ENCODE measurements at places on chromosomes 3 and 15.

DNA sequence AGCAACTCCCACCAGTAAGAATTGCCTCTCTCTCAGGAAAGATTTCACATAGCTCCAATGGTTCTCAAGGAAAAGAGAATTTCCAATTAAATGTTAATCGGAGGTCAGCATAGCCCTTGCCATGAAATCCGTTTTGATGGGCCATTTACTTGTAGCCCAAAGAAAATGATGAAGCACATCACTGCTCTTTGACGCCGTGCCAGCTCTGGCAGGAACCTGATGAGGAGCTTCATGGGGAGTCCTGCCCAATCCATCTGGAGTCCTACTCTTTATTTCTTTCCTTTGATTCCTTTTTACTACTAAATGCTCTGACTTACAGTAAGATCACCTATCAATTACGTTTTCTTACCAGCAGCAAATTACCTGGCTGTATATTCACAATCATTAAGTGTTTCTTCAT is 84.7 kb downstream of the FGF12 start:
- no peak for DNase-seq

DNA sequence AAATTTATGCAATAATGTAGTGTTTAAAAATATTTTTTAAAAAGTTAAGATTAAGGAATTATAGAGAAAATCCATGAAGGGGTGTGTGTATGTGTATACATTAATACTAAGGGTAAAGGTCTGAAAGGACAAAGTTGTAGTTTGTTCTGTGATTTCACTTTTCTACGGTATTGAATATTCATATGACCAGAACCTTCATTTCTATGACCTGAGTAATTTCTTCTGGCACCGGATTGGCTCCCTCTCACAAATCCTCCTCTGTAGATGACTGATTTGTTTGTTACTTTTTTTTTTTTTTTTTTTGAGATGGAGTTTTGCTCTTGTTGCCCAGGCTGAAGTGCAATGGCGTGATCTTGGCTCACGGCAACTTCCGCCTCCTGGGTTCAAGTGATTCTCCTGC is 20.9 kb downstream of the GMPS start:
- DNase-seq, result no peak

- DNase-seq, result no peak
Observed at GRCh38 chr3:55512571-55513343, 25.7 kb upstream of the WNT5A start.

DNA sequence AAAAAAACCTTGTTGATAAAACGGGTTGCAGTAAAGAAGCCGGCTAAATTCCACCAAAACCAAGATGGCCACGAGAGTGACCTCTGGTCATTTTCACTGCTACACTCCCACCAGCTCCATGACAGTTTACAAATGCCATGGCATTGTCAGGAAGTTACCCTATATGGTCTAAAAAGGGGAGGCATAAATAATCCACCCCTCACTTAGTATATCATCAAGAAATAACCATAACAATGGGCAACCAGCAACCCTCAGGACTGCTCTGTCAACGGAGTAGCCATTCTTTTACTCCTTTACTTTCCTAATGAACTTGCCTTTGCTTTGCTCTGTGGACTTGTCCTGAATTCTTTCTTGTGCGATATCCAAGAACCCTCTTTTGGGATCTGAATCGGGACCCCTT is 14.4 kb upstream of the CDC25A start:
- no peak for DNase-seq

DNA sequence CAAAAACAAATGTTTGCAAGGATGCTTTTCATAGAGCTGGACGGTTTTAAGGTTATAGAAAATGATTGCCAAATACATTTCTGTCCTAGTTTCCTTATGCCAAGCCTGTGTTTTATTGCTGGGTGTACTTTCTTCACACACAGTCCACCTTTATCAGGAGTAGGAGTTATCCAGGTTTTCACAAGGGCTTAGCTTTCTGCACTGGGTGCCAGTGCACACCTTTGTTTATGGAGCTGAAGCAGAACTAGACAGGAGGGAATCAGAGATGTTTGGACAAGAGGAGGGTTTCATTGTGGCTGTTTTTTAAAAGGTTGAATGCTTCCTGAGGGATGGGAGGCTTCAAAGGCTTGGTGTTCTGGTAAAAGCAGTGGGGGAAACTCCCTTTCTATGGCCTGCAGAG is 29.5 kb upstream of the FAM3D start:
- DNase-seq, result no peak

DNA sequence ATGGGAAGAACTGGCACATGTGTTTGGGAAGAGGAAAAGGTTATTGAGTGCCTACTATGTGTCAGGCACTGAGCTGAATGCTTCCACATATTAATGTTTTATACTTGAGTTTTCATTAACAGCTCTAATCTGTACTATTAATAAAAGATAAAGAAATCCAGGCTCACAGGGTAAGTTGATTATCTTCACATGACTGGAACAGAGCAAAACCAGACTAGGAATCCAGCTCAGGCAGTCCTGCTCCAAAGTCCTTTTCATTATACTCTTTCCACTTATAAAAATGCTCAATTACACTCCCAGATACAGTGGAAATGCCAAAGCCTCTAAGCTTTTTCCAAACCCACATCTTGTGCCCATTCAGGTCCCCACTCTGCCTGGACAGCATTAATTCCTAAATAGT is 97.6 kb downstream of the TNIK start:
- DNase-seq, result no peak

DNA sequence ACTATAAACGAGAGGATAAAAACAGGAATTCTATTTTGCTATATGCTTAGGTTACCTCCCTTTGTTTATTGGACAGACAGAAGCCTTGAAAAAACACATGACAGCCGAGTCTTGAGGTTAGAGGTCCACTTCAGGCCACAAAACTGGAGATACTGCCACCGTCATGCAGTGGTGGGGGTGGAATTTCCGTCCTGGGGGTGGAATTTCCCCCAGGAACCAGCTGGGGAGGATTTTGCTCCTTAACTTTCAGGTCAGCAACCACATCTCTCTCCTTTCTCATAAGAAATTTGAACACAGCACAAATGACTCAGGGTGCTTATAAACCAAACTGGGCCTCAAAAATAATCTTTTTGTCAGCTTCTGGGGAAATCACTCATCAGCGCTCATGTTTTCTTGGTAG is 545.8 kb upstream of the ADAMTS9 start:
- no peak for DNase-seq

DNA sequence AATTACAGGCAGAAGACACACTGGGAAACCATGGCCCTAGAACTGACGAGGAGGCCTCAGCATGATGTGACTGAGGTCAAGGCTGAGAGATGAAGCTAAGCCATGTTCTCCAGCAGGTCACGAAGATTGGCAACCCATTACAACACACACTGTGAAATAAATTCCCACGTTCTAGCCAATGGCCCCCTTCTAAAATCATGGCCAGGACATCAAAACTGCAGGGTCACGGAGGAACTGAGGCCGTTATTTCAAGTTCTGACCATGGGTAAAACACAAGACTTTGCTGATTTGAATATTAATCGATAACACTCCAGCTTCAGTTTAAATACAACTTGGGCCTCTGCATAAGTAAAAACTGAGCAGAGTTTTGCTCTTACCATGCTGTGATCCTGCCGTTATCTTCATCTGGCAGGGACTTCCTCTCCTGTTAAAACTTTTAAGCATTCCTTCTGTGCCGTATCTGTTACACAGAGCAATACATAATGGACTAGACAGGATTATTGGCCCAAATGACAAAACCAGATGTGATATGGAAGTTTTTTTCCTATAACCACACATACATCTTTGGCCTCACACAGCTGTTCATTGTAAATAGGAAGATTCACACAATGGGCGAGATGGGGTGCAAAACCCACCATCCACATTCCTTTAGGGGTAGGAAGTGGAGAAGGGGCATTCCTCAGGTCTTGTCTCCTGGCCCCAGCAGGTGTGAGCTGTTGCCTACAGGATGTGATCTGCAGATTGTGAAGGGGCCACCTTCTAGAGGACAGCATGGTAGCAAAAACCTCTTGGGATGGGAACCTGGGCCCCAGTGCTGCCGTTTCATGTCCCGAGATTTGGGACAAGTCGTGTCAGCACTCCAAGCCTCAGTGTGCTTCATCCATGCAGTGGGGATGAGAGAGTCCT is 207.4 kb downstream of the OPA1 start:
- no peak for DNase-seq

GRCh38 chr3:47273564-47273963 is 9.0 kb downstream of the KIF9 start:
- no peak for DNase-seq

GRCh38 chr3:167114619-167115018 is 265.5 kb downstream of the ZBBX start:
- DNase-seq, result no peak

DNA sequence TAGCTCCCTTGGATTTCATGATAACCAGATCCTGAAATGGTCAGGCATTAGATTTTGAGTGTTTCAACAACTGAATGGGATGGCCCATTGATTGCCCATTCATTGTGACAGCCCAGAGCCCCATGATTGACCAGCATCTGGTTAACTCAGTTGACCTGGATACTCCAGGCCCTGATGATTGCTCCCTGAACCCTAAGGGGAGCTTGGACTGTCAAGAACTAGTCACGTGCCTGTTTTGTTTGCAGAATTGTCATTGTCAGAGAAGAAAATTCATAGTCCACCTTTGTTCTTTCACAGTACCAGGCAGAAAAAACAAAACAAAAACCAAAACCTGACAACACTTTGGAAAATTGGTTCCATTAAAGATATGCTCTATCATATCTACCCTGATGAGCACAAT is 241.3 kb upstream of the ONECUT1 start:
- no peak for DNase-seq

- no peak for DNase-seq
Observed at GRCh38 chr3:50015918-50016317, 72.8 kb upstream of the RBM5 start.

DNA sequence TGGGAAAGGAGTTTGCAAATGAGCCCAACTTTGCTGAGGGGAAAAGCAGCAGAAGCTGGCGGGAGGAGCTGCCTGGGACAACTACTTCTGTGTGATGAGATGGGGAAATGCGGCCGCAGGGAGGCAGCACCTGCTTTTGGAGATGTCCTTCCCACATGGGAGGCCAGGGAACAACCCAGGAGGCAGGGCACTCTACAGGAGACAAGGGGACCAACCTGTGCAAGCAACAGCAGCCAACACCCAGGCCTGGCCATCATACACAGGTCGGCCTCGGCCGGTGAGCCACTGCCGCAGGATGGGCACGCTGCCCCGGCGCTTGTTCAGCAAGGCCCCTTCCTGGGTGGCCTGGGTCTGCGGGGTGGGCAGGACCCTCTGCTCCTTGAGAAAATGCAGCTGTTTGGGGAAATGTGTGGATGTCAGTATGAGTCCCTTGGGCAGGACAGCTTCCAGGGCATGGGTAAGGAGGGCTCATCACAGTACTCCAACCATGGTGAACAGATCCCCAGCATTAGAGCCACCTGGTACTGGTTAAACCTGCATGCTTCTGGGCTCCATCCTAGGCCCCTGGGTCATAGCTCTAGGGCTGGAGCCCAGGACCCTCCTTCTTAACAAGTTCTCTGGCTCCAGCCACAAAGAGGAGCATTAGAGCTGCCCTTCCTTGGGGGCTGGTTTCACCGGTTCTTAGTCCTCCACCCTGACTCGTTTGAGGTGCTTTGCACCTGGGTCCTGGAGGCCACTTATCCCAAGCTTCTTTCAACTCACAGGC is 11.6 kb downstream of the EPB42 start:
- no peak for DNase-seq

GRCh38 chr3:172104471-172105072 is 65.2 kb downstream of the FNDC3B start:
- DNase-seq, result no peak

- DNase-seq, result no peak
Observed at GRCh38 chr3:58066842-58067241, 58.6 kb downstream of the FLNB start.

- no peak for DNase-seq
Observed at GRCh38 chr15:78067328-78068228, 9.9 kb downstream of the TBC1D2B start.

DNA sequence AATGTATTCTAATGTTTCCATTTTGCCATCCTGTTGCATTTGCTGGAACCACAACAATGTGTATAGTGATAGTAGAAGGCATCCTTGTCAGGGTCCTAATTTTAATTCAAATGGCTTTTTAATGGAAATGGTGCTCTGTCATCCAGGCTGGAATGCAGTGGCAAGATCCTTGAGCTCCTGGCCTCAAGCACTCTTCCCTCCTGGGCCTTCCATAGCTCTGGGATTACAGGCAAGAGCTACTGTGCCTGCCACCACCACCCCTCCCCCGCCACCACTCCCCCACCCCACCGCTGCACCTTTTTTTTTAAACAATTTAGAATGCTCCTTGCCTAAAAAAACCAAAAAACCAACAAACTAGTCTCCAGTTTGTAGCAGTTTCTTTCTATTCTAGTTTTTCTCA is 15.2 kb upstream of the IQCF6 start:
- DNase-seq, result no peak

DNA sequence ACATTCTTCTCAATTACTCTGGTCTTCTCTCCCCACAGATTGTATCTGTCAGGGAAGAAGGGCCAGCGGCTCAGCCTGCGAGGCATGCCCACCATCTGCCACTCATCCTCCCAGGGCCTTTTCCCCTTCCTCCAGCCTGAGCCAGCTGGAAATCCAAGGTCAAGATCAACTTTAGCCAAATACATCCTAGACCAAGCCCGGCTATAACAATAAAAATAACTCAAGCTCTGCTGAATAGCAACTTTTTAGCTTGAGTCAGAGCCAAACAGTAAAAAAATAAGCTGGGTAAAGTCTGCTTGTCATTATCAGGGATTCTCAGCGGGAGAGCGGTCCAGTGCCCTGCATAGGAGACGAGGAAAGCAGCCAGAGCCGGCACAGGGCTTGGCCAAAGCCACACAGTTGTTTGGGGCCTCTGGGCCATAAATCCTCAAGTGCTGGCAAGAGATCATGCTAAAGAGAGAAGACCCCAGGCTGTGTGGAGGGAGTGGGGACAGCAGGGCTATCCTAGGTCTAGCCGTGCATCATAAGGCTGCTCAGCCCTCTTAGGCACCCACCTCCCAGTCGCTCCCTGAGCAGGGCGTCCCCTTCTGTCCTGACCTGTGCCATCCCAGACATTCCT is 76.2 kb upstream of the HERC1 start:
- no peak for DNase-seq

DNA sequence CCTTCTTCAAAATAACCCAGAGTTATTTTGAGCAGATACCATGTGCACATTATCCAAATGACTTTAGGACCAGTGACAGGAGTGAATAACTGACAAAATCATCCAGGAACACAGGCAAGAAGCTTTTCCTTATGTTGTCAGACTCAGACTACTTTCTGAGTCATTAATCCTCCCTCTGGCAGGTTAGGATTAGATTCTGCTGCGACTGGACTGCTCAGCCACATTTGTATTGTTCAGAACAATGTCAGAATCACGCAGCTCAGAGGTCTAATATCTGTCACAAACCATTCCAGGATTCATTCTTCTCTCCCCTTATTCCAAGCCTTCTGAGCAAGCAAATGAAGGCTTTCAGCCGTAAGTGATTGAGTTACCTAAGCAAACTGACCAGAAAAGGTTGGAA is 34.8 kb upstream of the FAM174B start:
- no peak for DNase-seq
